Stimulated activated naive CD8-positive, alpha-beta T cell treated with anti-CD3 and anti-CD28 coated beads, Interleukin-15, amount 100 ng/mL, for 72 hours (primary cell): ENCODE measurements at places on chromosomes 6 and 20.
A peak's percentile ranks its signal among the peaks of the same experiment; 100 is the strongest.

DNA sequence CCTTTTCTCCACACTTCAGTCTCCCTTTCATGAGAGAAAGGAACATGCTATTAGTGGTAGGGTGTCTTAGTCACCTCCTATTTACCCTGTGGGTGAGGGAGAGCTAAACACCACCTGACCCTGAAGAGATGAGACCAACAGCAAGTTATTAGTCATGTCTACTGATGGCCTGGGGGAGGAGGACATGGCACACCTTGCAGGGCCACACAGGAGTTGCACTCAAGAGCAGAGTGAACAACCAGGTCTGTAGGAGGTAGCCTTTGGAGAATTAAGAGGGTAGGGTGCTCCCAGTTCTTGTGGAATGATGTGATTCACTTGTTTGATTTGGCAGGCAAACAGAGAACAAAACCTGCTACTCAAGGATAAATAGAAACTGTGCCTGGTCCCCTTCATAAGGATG lies 82.7 kb upstream of the FABP7 start:
- no peak for DNase-seq

- DNase-seq, result no peak
Observed at GRCh38 chr6:151101816-151102694, 137.7 kb upstream of the AKAP12 start.

GRCh38 chr6:37745748-37746147 lies 48.1 kb upstream of the MDGA1 start:
- DNase-seq, result no peak

GRCh38 chr20:25077610-25078169 lies 4.3 kb downstream of the VSX1 start:
- DNase-seq, result no peak

DNA sequence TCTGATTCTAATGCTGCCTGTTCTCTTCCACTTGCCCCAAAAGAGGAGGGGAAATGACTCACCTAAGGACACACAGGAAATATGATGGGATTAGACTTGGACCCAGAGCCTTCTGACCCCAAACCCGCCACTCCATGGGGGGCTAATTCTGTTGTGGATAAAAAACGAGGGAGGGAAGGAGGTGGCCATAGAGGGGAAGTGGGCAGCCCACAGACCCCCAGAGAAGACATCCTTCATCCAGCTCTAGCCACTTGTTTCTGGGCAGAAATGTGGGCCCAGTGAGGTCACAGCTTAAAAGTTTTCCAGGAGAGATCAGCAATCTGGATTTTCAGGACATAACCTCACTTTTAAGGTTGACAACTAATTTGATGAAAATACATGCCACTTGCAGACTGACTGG lies 202.1 kb downstream of the ANKRD60 start:
- DNase-seq, result no peak

- no peak for DNase-seq
Observed at GRCh38 chr6:41002168-41002567, 36.9 kb downstream of the UNC5CL start.

DNA sequence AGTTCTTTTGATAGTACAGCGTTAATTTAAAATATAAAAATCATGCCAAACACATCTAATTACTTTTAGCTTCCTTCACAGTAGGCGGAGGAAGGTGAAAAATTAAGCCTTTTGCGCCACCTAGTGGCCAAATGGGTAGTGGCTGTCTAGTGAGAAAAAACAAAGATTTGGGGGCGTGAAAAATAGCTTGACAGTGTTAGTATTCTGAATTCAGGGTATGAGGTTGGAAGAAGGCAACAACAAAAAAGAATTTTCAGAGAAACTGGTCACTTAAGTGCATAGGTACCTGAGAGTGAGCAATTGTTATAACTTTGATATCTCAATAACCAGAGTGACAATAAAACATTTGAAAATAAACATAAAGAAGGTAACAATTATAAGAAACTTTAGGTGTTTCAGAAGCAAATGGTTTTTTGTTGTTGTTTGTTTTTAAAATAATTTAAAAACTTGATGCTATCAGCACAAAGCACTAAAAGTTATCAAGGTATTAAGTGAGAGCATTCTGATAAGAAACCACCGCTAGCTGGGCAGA lies 14.3 kb downstream of the PSMB9 start:
- peak; percentile 83 for DNase-seq

DNA sequence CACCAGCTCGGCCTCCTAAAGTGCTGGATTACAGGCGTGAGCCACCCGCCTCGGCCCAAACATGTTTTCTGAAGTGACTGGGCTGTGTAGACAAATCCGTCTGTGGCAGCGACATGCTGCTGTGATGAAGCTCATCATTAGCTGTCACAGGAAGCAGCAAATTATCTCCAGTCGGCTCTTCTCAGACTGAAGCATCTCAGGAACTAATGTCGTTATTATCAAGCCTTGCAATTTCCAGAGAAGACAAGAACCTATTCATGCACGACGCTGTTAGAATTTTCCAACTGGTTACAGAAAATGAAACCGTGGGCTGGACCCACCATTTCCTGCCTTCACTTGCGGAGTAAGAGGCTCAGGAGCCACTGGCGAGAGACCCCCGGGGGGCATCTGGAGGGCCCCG lies 17.1 kb upstream of the NTSR1 start:
- no peak for DNase-seq

DNA sequence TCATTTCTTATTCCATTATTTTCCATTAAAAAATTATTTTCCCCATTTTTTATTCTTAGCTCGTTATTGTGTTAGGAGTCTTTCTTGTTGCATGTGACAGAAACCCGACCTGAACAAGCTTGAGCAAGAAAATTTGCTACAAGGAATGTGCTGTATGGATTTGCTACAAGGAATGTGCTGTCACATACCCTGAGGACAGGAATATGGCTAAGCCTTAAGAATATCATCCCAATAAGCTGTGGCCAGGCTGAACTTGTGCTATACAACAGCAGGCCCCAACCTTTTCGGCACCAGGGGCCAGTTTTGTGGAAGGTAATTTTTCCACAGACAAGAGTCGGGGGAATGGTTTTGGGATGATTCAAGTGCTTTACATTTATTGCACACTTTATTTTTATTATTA lies 114.0 kb downstream of the TRMT11 start:
- DNase-seq, result no peak

- no peak for DNase-seq
Observed at GRCh38 chr6:132633362-132633761, 9.3 kb upstream of the TAAR2 start.

GRCh38 chr20:22999756-23000155 lies 35.4 kb upstream of the SSTR4 start:
- no peak for DNase-seq

DNA sequence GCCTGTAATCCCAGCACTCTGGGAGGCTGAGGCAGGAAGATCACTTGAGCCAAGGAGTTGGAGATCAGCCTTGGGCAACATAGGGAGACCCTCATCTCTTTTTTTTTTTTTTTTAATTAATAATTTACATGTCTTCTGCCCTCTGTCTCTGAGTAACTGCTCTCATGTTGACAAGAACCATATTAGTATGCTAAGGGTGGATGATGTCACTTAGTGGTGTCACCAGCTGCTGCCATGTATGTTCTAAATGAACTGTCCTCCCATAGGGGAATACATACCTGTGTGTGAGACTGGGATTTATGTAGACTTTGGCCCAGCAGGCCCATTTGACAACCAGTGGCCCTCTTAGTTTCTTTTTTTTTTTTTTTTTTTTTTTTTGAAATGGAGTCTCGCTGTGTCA lies 65.6 kb downstream of the SCAND1 start:
- no peak for DNase-seq

DNA sequence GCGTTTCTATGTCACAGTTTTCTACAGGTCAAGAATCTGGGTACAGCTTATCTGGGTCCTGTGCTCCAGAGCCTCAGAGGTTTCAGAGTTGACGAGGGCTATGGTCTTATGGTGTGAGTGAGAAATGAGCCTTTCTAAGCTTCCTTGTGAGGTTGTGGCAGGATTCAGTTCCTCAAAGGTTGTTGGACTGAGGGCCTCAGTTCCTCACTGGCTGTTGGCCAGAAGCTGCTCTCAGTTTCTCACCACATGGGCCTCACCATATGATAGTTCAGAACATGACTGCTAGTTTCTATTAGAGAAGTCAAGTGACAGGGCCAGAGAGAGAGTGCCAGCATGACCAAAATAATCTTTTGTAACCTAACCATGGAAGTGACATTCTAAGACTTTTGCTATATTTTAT lies 96.1 kb downstream of the NUS1 start:
- DNase-seq, result no peak

- peak; percentile 52 for DNase-seq
Observed at GRCh38 chr6:47242483-47243386, 67.0 kb downstream of the TNFRSF21 start.

- DNase-seq, result no peak
Observed at GRCh38 chr6:155165029-155165710, 98.6 kb upstream of the CLDN20 start.

GRCh38 chr6:166423781-166424180 lies 41.0 kb upstream of the MPC1 start:
- no peak for DNase-seq

DNA sequence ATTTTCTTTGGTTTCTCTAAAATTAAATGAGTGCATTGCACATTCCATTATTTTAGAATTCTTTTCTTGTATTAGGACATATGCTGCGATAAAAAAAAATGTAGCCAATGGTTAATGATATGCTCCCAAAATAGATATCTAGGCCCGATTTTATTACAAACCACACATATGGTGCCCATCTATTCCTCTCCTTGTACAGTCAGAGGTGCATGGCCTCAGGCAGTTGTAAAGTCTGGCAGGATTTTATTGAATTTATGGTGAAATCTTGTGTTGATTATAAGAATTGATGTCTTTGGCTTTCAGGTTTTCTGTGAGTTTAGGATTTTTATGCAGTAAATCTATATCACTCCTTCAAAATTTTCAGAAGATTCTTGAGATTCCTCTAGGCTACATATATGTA lies 192.2 kb downstream of the RFPL4B start:
- DNase-seq, result no peak

- no peak for DNase-seq
Observed at GRCh38 chr20:61570646-61571195, 318.7 kb downstream of the CDH4 start.

DNA sequence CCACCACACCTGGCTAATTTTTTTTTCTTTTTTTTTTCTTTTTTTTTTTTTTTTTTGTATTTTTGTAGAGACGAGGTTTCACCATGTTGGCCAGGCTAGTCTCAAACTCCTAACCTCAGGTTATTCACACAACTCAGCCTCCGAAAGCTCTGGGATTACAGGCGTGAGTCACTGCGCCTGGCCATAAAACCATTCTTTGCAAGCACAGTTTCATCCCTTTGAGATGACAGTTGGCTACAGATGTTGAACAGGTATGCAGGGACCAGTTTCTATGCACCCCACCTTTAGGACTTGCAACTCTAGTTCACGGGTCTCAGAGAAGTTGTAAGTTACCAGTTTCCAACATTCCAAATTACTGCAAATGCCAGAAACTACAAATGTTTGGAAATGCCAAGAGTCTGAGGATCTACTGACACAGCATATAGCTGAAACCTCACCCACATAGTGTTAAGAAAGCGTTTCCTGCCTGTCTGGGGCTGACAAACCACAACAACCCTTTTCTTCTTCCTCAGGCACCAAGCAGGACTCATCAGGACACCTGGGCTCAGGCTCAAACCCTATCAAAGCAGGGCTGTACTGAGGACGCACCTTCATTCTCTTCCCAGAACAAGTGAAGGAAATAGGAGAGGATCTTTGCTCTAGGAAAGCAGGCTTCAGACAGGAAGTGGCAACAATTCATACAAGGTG lies 22.9 kb downstream of the ARHGAP18 start:
- peak; percentile 38 for DNase-seq

GRCh38 chr6:115120391-115120790 lies 777.6 kb upstream of the HS3ST5 start:
- no peak for DNase-seq

DNA sequence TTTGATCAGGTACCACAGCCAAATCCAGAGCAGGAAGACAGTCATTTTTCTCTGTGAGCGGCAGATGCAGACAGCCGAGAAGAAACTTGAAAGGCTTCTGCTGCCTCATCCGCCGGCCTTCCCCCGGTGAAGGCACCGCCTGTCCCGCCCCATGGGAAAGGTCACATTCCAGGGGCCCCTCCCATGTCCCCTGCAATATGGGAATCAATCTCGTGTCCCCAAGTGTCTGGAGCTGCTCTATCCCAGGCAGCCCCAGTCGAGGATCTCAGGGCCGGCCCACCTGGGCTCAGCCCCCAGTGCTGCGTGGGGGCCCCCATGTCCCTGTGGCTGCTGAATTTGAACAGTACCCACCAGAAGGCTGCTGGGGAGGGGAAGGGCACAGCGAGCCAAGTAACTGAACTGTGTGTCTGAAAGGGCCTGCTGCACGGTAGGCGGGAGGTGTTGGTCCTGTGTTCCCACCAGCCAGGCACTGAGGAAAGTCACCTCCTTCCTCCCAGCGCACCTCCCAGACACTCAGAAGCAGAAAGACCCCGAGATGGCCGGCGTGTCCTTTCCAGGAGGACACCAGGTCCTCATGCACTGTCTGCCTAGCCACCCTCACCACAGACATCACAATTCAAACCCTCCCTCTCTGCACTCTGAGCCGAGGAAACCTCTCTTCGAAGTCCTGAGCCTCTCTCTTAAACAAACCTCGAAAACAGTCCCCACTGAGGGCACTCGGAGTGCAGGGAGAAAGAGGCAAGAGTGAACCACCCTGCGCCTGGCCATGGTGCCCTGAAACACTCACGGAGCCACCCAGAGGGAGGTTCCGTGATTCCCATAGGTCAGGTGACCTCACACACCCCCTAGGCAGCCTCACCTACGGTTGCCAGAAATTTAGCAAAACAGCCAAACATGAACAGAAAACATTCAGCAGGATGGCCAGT lies 99.3 kb downstream of the PSMB1 start:
- DNase-seq, result no peak

DNA sequence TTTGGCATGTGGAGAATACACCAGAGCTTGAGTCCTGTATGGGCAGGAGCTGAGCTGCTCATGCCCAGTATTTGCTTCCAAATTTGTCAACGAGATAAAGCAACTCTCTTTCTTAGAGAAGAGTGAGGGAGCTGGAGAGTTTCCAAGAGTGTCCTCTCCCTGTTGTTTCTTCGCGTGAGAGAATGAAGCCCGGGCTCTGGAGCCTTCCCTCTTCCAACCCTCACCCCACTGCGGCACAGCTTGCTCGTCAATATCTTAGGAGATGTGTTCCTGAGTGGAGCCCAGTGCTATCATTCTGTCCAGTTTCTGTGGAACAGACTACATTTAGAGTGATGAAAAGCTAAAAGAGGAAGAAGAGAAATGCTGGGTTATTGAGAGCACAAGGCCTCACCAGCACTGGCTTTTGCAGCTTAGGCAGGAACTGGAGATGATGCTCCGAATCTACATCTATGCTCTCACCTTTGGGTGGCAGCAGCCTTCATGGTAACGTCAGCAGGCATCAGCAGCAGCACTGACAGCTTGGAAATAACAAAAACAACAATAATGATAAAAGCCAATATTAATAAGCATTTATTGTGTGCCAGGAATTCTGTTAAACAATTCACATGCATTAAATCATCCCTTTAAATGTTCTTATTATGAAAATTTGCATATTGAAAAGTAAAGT lies 66.5 kb upstream of the TFB1M start:
- DNase-seq, result no peak

GRCh38 chr6:166046226-166046625 lies 121.4 kb downstream of the TBXT start:
- DNase-seq, result no peak

GRCh38 chr6:137928286-137928685 lies 61.2 kb downstream of the TNFAIP3 start:
- DNase-seq, result peak; percentile 27
